ENCODE measurements at places on chromosomes 5 and 9.

- DNase-seq, result no peak
These were observed 20.6 kb upstream of the SCAMP1 start for GRCh38 chr5:78339617-78340436.

DNA sequence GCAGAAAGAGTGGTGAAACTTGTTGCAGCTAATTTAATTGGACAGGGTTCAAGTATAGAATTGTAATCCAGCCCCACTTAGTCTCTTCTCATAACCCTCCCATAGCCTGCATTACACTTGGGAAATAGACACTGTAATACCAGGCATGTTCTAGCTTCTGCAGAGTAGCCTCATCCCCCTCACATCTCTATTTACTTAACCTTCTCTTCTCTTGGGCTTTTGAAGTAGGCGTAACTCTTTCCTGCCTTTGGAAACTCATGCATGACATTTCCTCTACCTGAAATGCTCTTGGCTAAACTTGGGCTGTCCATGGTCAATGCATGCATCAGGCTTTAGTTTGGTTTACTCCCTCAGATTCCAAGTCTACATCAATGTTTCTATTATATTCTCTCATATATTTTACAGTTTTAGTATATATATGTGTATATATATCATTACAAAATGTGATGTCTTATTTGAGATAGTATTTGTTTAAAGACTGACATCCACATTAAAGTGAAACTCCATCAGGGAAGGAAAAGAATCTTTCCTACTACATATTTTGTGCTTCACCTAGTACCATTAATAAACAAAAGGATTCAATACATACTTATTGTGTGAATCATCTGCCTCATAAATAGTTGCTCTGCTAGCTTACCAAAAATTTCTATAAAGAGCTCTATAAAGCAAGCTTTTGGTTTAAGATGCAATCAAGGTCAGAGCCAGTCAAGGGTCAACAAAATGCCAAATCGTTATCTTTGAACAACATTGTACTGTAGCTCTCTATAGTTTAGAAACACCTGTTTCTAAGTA lies 1158.0 kb downstream of the MAT2B start:
- DNase-seq, result no peak

DNA sequence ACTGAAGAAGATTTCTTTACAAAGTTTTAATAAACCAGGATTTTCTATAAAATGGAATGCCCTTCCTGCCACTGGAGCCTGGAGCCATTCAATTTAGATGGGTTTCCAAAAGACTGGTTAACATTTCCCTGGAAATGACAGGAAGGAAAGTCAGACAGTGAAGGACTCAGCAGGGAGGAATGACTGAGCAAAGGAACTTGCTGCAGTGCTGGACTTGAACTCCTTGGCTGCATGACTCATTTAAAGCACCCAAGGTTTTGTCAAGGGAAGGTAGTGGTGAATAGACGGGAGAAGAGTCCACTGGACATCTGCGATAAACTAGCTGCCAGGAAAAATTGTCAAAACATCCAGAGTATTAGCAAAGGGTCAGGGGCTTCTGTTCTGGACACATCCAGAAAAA lies 163.8 kb upstream of the SLC28A3 start:
- no peak for DNase-seq

- no peak for DNase-seq
These were observed 5.9 kb downstream of the FAM193B start for GRCh38 chr5:177548495-177548894.

DNA sequence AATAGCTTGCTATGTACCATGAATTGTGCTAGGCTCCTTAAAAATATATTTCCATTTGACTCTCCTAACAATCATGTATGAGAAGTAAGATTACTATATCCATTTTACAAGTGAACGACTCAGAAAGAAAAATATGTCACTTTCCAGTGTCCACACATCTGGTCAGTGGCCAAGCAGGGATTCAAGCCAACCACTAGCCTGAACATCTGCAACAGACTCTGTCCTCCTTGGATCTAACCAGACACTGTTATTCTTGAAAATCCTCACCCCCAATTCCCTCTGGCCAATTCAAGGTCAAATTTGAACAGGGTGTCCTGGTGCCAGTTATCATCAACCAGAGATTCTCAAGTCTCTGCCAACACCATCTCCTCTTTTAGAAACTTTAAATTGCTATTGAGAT lies 344.1 kb upstream of the WWC1 start:
- DNase-seq, result no peak

DNA sequence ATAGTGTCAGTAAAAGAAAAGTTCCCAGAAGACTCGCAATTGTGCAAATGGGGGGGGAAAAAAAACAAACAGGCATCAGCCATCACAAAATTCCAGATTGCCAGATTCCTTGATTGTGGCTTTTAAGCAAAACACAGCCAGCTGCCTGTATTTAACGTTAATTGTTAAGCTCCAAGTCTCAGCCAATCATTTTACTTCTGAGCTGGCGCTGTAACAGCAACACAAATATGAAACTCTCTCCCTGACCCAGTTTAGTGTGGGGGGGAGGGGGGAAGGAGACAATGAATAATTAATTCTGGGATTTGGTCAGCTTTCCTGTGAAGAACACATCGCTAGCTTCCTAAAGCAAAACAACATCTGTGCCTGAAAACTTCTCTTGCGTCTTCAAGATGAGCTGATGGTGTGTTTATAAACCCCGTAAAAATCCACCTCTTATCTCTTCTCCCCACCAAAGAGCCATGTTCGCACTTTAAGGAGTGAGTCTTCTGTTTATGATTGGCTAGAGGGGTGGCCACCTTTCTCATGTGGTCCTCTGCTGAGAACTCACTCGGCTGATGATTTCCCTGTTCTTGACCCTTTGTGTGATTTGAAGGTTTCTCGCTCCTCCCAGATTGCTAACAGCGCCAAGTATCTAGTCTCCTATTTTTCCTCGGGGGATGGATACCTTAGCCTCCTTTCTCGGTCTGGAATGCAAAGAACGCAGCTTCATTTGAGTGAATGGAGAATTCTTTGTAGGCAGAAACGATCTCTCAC lies 160.2 kb upstream of the DAPK1 start:
- DNase-seq, result no peak

DNA sequence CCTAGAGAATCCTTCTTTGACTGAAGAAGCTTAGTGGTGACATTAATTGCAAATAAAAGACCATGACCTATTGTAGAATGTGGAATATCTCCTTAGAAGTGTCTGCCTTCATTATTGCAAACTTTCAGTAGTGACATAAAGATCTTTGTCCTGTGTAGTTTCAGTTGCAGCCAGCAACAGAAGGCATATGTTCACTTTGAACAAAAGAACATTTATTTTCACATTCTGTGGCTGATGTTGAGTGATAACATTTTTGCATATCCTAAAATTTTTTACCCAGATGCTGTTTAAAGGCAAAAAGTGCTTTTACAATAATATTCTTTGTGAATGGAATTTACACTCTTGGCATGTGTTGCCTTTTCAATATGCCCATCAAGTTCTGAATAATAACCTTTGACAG lies 165.9 kb downstream of the TMC1 start:
- DNase-seq, result no peak

DNA sequence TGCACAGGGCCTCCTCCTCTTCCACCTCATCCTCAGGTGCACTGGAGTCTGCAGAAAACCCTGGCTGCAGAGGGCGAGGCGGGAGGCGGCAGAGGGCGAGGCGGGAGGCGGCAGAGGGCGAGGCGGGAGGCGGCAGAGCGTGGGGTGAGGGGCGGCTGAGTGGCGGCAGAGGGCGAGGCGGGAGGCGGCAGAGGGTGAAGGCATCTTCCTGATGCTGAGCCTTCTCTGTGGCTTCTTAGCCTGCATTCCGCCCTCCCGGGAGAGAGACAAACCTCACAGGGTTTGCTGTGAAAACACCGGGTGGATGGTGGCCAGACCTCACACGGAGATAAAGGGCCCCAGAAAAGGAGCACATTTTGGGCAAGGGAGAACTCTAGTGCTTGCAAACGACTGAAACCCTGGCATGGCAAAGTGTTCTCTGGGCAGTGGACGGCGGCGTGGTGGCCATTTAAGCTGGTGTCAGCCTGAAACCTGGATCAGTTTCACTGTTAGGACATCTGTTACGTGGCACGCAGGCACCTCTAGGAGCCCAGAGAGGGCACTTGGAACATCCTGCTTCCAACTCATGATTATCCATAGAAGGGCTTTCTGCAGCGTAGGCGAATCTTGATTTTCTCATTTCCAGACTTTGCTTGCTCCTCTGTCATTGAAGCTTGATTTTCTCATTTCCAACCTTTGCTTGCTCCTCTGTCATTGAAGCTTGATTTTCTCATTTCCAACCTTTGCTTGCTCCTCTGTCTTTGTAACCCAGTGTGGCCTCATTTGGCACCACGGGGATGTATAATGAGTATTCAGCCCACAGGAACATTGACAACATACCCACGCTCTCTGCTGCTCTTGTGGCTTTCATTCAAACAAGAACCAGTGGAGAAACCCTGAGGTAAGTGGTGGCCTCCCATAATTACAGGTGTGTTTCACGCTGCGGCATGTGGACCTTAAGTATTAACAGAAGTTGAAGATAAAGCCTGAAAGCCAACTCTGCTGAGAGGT lies 16.3 kb upstream of the PLEKHG4B start:
- no peak for DNase-seq

DNA sequence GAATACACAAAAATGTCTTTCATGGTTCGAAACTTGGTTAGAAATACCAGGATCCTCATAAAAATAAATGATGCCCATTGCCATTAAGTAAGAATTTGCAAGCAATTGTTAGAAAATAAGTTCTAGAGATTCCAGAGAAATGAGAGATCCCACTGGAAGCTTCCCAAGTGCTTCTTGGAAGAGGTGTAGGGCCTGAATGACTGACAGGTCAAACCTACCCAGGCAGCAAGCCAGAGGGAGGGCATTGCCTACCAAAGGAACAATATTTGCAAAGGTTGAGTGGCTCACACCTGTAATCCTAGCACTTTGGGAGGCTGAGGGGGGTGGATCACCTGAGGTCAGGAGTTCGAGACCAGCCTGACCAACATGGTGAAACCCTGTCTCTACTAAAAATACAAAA lies 777.0 kb upstream of the WWC1 start:
- no peak for DNase-seq

DNA sequence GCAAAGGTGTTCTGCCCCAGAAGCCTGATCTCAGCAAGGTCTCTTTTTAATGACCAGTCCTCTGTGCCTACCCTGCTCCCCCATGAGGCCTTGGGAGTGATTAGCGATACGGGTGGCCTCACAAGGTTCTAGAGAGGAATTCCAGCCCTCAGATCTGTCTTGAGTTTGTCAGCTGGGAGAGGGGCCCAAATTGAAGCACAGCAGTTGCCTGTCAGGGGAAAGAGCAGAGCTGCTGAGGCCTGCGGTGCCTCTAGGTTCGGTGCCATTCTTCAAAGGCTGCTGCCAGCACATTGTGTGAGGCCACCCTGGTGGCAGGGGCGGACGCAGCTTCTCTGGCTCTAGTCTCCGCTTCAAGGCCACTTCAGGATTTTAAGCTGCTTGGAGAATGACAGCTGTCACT lies 85.7 kb upstream of the GRIA1 start:
- no peak for DNase-seq

DNA sequence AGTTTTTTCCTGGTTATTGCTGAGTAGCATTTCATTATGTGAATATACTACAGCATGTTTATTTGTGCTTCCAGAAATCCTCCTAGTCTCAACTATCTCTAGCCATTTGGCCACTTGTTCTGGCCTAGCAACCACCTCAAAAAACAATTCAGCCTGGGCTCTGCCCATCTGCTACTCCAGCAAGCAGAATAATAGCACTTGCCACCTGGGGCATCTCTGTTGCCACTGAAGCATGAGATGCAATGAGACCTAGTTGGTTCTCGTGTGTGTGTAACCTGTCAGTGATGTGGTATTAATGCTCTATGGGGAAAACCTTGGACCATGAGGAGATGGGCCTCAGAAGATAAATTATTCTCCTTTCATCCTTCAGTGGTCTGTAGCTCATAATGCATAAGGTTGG lies 129.5 kb downstream of the RNF180 start:
- DNase-seq, result no peak

DNA sequence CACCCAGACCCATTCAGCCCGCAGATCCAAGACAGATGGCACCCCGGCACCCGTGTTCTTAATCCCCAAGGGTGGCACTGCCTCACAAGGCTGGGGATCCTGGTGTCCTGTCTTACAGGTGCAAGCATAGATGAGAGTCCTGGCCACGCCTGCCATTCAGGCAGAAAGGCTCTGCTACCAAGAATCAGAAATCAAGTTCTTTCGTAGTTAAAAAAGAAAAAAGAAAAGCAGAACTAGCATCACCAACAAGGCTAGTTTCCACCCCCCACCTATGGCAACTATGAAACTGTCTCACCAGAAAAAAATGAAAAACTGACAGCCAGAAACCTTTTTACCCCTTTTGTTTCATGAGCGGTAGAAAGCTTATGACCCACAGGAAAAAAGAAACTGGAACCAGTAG lies 170.4 kb downstream of the SYK start:
- DNase-seq, result no peak

DNA sequence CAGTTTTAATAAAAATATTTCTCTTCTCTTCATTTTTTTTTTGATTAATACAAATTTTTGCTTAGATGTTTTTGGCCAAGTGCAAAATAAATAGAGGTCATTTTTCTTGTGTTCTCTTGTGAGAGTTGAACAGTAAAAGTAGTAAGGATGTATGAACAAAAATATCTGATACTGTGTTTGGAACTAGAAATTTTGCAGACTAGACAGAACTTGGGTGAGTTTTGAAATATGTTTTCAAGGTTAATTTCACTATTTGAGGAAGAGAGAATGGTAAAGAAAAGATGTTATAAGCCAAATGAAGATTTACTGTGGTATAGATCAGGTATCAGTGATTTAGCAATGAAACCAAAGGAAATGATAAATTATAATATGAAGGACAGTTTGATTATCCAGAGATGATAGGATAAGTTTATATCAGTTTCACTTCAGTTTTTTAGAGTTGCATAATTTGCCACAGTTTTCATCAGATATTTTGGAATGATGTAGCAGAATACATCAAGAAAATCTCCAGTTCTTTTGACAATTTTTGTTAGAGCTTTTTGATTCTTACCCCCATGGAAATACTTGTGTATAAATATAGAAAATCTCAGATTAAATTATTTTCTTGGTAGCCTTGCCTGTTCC lies 147.9 kb upstream of the VCAN start:
- no peak for DNase-seq

DNA sequence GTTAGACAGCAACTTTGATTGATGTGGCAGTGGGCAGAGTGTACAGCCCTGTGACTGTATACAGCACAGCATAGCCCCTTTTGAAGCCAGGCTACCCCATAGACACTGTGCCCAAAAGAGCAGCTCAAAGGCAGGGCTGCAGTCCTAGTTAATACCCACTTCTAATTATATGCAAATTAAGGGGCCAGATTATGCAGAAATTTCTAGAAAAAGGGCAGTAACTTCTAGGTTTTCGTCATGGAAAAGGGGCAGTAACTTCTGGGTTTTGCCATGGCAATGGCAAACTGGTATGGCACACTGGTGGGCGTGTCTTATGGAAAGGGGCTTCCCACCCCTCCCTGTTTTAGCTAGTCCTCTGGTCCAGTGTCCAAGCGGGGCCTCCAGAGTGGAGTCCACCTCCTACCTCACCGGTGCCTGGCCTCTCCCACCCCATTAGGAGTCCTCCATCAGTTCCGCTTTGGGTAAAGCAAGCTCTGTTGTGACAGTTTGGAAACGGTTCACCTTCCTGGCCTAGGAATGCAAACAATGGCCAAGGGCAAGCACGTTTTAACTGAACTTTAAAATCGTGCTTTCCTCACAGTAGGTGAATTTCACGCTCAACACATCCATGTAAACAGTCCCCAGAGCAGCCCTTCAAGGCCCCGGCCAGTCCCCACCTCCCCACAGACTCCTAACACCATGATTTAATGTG lies 5.6 kb downstream of the ADAMTS13 start:
- no peak for DNase-seq
